ENCODE measurements at places on chromosomes 4 and X.
A peak's percentile ranks its signal among the peaks of the same experiment; 100 is the strongest.

- no peaks in the 10 kb centered on the region for H3K36me3 ChIP-seq
- H3K27me3 ChIP-seq = no peaks in the 10 kb centered on the region
- H3K27ac ChIP-seq = no peak overlapping the region
- no peaks in the 10 kb centered on the region for H3K4me1 ChIP-seq
Measured at GRCh38 chr4:7411491-7411890, 23.2 kb downstream of the PSAPL1 start.

DNA sequence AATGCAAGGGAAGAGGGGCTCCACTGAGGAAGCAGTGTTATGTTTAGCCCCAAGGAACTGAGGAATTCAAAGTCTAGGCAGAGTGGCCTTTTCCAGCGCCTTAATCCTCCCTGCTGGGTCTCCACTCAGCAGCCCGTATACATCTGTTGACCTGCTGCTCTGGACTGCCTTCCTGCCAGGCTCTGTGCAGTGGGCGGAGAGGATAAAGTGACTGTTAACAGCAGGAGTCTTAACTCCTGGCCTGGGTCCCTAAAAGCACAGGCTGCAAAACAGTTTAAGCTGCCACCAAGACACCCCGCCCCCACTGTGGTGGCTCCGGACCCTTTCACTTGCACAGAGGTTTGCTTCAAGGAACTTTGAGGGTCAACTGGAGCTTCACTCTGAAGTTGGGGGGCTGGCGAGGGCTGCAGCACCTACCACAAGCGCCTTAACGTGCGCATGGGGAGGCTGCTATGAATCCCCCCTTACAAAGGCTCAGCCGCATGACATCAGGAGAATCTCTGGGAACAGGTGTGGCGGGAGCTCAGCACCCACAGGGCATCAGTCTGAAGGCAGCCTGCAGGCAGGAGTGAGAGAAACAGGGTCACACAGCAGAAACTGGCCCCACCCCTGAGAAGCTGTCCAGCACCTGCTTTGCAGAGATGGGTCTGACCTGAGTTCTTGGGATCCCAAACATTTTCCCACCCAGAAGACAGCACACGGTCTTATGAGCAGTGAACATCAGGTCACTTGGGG is 358.2 kb upstream of the GATB start:
- DNase-seq = no peak
- H3K36me3 ChIP-seq = no peaks in the 10 kb centered on the region
- no peak overlapping the region for H3K4me3 ChIP-seq
- no peaks in the 10 kb centered on the region for H3K27me3 ChIP-seq
- no peak overlapping the region for H3K27ac ChIP-seq

DNA sequence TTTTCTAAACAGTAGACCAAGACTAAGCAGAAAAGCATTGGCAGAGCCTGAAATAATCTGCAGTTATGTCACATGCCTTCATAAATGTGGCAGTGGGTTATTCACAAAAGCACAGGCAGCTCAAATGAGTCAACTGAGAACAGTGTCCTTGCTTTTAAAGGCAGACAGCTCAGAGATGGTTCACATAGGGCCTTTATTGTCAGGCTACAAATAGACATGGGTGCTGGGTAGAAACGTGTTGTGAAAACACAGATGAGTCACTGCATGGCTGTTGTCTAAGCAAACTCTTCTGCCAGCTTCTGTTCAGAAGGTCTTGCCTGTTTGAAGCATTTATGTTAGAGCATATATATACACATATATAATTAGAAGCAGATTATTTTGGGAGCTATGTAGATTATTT is 118.0 kb downstream of the SLC4A4 start:
- DNase-seq = no peak
- H3K4me1 ChIP-seq = peaks cover 3% of the 10 kb centered on the region
- H3K36me3 ChIP-seq = no peaks in the 10 kb centered on the region
- no peaks in the 10 kb centered on the region for H3K27me3 ChIP-seq
- no peak overlapping the region for H3K27ac ChIP-seq

DNA sequence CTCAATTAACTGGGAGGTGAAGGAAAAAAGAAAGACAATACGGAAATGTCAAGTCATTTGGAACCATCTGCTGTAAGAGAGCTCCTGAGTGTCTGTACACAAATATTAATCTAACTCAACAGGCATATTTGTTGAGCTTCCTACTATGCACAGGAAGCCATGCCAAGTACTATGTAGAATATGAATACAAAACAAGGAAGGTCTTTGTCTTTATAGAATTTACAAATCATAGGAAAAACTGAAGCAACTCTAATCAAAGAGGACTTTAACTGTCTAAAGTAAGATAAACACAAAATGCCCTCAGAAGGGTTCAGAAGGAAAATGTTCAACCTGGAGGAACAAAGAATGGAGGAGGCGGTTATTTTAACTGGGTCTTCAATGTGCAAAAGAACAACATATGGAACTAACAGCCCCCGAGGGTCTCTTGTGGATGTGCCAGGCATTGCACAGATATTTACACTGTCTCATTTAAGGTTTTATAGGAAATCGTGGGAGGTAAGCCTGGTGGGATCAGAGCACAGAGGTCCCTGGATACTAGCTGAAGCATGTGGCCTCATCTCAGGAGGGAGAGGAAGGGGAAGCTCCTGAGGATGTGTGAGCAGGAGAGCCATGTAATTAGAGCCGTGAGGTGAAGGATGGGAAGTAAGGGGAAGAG is 5.8 kb downstream of the FAM114A1 start:
- DNase-seq = no peak
- H3K27me3 ChIP-seq = no peaks in the 10 kb centered on the region
- no peak overlapping the region for H3K4me3 ChIP-seq
- H3K27ac ChIP-seq = no peak overlapping the region
- peaks cover 5% of the 10 kb centered on the region for H3K4me1 ChIP-seq

GRCh38 chr4:147339100-147339499 is 141.8 kb upstream of the EDNRA start:
- peaks cover 7% of the 10 kb centered on the region for H3K4me1 ChIP-seq
- no peaks in the 10 kb centered on the region for H3K27me3 ChIP-seq
- H3K27ac ChIP-seq = no peak overlapping the region
- H3K36me3 ChIP-seq = no peaks in the 10 kb centered on the region
- no peak overlapping the region for H3K4me3 ChIP-seq

DNA sequence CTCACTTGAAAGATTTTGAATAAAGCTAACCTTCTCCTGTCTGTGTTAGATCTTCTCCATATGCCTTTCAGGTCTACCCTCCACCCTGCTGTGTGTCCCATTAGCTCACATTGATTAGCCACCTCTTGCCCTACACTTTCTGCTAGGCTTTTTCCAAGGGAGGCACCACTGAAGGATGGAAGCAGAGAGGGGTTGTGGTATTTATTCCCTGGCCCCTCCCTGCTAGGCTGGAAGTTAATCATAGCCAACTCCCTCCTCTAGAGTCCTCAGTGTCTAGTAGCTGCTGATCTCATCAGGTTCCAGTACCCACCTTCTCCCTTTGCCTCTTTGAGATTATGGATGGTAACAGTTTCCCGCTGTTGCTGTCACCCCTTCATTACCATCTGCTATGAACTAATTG is 8.9 kb upstream of the SMIM43 start:
- no peak overlapping the region for H3K4me3 ChIP-seq
- H3K27ac ChIP-seq = no peak overlapping the region
- H3K4me1 ChIP-seq = no peaks in the 10 kb centered on the region
- DNase-seq = no peak
- no peaks in the 10 kb centered on the region for H3K27me3 ChIP-seq

DNA sequence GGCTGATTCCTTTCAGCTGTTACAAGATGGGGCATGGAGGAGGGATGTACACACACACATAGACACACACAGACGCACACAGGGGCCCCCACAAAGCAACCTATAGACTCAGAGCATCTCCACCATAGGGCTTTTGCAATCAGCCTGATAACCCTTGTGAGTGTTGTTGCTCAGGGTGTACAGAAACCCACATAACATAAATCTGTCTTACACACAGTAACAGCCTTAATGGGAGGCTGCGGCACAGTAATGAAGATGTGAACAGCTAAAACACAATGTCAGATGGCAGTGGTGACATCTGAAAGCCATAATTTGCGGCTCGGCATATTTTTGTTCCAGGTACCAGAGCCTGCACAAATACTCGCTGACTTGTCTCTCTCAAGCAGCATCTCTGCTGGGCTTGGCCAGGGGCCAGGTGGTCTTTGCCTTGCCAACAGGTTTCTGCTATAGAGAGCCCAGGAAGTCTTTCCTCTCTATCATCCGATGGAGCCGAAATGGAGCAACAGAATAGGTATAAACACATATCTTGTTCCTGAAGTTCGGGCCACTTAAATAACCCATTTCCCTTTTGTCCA is 357.2 kb upstream of the GATB start:
- H3K36me3 ChIP-seq = no peaks in the 10 kb centered on the region
- no peak overlapping the region for H3K27ac ChIP-seq
- no peaks in the 10 kb centered on the region for H3K27me3 ChIP-seq

DNA sequence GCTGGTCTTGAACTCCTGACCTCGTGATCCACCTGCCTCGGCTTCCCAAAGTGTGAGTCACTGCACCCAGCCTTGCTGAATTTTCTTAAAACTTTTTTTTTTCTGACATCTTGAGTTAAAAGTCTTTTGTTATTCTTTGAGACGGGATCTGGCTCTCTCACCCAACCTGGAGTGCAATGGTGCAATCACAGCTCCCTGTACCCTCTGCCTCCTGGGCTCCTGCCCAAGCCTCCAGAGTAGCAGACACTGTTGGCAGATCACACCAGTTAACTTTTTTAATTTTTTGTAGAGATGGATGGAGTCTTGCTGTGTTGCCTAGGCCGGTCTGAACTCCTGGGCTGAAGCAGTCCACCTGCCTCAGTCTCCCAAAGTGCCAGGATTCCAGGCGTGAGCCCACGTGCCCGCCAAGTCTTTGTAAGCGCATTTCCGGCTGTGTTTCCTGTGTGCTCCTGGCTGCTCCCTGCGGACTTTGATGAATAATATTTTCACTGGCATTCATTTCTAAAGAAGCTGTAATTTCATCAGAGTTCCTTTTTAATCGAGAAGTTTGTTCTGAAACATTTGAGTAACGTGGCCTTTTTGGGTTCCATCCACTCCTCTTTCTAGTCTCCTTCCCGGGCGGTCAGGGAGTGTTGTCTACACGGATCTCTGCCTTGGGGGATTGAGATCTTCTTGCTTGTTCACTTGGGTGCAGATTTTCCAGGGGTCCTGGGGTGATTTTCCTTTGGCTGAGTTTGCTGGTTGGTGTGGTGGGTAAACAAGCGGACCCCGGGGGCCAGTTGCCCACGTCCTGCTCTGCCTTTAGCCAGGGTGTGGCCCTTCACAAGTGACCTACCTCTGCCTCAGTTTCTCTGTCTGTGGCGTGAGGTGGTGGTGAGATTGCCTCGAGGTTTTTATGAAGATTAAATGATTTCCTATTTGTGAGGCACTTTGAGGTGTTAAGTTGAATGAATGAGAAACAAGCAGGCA is 44.4 kb downstream of the PCGF3 start:
- H3K36me3 ChIP-seq = peaks cover 34% of the 10 kb centered on the region
- DNase-seq = no peak
- H3K27ac ChIP-seq = peak overlapping the region; percentile 31
- no peaks in the 10 kb centered on the region for H3K27me3 ChIP-seq
- no peak overlapping the region for H3K4me3 ChIP-seq

- H3K4me3 ChIP-seq = no peak overlapping the region
- DNase-seq = no peak
- no peaks in the 10 kb centered on the region for H3K4me1 ChIP-seq
- H3K27me3 ChIP-seq = no peaks in the 10 kb centered on the region
Measured at GRCh38 chr4:56817840-56818491, 3.5 kb downstream of the SPINK2 start.

DNA sequence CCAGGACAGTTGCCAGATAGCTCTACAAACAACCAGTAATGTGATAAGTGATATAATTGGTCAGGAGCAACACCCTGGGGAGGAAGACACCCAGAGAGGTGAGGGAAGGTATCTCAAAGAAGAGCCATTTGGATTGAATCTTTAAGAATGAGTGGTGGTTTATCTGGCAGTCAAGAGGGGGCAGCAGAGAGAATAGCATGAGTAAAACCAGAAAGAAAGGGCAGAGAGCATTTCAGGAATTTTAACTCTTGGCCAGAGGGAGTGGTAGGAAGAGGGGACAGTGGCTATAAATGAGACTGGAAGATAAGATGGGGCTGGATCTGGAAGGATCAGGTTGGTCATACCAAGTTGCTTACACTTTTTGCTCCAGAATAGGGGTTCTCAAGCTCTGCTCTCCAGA is 5.9 kb upstream of the SEPTIN6 start:
- no peaks in the 10 kb centered on the region for H3K4me1 ChIP-seq
- no peaks in the 10 kb centered on the region for H3K27me3 ChIP-seq
- no peak for DNase-seq

DNA sequence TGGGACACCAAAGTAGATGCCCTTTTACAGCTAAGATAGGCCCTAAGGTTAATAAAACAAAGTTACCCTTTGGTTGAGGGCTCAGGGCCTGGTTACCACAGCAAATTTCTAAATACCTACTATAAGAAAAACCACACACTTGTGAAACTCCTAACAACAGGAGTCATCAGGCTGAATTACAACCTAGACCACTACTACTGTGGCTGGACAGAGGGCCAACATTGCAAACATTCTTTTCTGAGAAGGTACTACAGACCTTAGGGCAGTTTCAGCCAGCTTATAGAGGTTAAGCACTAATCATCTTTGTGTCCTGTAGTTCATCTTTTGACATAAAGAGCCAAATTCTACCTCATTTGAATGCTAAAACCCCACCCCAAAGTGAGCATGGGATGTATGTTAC is 504.0 kb downstream of the RAPGEF2 start:
- H3K4me1 ChIP-seq = no peaks in the 10 kb centered on the region
- DNase-seq = no peak
- no peak overlapping the region for H3K27ac ChIP-seq
- H3K4me3 ChIP-seq = no peak overlapping the region
- H3K27me3 ChIP-seq = no peaks in the 10 kb centered on the region

DNA sequence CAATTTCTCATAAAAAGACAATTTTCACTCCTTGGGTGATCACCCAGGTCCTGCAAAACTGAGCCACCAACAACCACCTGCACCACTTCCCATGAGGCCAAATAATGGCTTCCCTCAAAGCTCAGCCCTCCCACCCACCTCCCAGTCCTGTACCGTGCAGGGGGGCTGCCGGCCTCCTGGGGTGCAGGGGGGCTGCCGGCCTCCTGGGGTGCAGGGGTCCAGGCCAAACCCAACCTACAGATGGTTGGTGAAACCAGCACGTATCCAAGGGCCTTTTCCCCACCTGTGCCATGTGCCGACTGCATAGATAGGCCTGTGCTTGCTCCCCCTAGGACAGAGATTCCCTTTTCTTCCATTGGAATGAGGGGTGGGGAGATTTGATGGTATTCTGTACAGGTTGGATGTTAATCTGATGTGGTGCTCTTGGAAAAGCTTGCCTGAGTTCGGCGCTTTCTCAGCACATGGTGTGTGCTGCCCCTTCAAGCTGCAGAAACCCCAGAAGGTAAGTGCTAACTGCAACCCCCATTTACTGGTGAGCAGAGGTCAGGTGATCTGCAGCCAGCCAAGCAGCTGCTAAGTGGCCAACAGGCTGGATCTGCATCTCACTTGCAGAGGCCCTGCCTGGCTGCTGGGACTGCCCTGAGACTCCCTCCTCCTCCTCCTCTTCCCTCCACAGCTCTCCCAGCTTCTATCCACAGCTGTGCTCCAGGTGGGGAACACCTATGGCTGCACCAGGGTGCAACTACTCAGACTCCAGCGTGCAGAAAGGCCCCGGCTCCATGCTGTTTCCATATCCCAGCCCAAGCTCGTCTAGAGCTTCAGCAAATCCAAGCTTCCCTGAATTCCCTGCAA is 38.8 kb downstream of the FRG1 start:
- peaks cover 7% of the 10 kb centered on the region for H3K27me3 ChIP-seq
- H3K36me3 ChIP-seq = no peaks in the 10 kb centered on the region
- no peak for DNase-seq
